Iris pigment epithelial cell (primary cell): ENCODE measurements at places on chromosomes 11 and 22.

- no peak for DNase-seq
Measured at GRCh38 chr11:119167933-119168332, 592 bp upstream of the NLRX1 start.

- DNase-seq = no peak
Measured at GRCh38 chr11:128496249-128496648, 91.1 kb downstream of the ETS1 start.

DNA sequence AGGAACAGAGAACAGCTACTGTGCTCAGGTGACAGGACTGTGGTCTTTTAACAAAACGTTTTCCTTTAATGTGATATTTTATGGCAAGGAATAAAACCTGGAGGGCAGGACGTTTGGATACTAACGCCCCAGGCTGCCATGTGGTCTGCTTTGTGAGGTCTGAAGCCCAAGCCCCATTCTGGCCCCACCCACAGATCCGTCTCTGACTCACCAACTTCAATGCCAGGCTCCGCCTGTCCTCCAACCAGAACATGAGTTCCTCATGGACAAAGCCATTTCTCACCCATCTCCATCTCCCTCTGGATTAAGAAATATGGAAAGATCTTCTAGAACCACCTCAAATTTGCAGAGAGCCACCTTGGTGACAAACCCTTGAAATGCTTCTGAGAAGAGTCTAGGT, 148.8 kb downstream of the CRYBB2 start:
- peak; percentile 78 for DNase-seq

- DNase-seq = no peak
Measured at GRCh38 chr11:95501761-95502266, 270.8 kb upstream of the SESN3 start.

DNA sequence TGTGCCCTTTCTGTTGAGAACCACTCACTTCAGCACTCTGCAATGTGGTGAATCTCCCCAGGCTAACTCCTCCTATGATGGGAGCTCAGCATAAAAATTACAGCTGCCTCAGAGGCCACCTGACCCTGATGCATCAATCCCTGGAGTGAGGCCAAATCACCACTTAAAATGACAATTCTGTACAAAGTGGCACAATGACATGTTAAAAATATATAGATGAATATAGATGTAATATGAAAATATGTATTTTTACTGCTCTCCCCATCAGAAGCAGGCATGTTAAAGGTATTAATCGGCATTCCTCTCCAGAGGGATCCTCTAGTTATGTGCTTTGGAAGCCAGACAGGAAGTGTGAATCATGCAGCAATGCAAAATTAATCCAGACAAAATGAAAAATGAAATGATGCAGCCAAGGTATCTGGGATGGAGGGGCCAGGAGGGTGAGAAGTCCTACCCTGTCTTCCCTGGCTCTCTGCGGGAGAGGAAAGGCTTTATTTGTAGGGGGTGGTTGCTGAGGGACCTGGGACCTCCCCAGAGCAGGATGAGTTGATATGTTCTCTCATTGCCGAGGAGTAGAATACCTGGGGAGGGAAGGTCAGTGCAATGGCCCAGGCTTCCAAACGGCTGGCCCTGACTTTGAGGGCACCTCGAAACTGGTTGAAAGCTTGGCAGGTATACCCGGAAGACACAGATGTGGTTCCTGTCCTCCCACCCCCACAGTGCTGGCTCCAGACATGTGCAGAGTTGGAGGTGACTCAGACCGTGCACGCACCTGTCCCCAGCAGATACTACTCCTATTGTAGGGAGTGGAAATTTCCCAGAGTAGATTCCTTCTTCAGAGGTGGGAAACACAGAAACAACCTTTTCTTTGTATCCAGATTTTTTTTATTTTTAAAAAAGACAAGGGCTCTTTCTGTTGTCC, 347.9 kb upstream of the NCAM1 start:
- DNase-seq = peak; percentile 78

DNA sequence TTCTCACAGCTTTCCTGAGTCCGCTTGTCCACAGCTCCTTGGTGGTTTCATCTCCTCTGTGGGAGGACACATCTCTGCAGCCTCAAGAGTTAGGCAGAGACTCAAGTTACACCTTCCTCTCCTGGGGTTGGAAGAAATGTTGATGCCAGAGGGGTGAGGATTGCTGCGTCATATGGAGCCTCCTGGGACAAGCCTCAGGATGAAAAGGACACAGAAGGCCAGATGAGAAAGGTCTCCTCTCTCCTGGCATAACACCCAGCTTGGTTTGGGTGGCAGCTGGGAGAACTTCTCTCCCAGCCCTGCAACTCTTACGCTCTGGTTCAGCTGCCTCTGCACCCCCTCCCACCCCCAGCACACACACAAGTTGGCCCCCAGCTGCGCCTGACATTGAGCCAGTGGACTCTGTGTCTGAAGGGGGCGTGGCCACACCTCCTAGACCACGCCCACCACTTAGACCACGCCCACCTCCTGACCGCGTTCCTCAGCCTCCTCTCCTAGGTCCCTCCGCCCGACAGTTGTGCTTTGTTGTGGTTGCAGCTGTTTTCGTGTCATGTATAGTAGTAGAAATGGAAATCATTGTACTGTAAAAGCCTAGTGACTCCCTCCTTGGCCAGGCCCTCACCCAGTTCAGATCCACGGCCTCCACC, 11.7 kb downstream of the RASD2 start:
- DNase-seq = no peak

- DNase-seq = no peak
Measured at GRCh38 chr11:31902706-31903105, 91.6 kb upstream of the PAX6 start.
